ENCODE measurements at places on chromosomes 11 and 22.

DNA sequence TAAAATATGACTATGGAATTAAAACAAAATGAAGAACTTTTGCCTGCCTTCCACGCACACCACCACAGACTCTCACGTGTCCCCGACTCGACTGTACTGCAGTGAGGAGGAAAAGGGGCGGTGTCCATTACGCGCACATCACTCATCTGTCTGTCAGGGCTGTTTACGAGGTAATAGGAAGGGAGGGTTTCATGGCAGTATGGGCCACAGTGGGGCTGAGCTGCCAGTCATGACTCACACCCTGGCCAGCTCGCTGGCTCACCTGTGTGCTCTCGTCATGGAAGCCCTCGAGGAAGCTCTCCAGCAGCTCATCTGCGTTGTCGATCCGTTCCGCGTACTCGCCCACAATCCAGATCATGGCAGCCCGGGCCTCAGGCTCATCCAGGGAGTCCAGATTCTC, 33.5 kb upstream of the RASL10A start:
- DNase-seq: no peak

- DNase-seq: no peak
Observed at GRCh38 chr22:17607891-17608521, 20.5 kb downstream of the ATP6V1E1 start.

GRCh38 chr22:48975886-48976285, 851.8 kb downstream of the BRD1 start:
- no peak for DNase-seq

DNA sequence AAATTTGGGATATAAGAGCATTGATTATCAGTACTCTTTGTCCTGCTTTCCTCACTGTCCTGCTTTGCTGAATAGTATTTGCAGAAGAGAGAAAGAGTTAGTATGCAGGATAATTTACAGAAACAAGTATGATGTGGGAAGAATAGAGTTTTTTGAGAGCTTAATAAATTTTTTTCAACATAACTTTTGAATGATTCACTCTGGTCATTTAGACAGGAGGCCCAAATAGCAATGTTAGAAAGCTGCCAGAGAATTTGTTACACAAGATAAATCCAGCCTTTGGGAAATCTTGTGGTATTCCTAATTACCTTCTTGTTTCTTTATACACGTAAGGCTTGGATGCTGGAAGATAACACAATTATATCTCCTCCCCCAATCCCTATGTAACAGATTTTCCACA, 484.6 kb downstream of the CNTN5 start:
- no peak for DNase-seq

- DNase-seq: no peak
Observed at GRCh38 chr11:93444617-93445073, 98.5 kb downstream of the SMCO4 start.

DNA sequence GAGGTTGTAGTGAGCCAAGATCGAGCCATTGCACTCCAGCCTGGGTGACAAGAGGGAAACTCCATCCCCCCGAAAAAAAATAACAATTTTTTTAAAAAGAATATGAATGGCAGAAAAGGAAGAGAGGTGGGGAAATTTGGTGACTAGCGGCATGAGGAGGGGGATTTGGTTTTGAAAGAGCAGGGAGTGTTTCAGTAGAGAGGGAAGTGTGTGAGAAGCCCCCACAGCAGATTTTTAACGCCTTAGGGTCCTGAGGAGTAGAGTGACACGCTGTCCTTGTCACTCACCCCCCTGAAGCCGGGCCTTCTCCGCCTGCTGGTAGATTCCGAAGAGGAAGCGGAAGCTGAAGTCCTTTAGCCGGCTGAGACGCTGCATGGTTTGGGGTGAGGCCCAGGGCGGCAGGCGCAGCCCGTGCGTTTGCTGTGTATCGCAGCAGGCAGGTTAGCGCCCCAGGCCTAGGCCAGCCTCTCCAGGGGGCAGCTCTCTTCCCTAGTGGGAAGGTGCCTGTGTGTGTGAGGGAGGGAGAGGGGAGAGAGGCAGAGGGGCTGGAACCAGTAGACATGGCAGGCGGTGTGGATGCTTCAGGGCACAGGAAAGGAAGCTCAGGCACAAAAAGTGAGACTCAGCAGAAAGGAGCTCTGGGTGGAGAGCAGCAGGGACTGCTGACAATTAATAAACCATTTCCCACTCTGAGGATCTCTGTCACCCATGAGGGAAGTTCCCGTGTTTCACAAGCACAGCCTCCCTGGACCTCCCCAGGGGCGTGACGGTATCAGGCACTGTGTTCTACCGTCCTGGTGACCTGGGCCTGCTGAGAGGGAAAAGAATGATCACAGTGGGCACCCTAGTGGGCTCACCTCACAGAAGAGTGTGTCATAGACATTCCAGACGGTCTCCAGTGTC, 3.9 kb downstream of the ACP2 start:
- DNase-seq: no peak

GRCh38 chr11:28792856-28793255, 684.7 kb downstream of the METTL15 start:
- no peak for DNase-seq

DNA sequence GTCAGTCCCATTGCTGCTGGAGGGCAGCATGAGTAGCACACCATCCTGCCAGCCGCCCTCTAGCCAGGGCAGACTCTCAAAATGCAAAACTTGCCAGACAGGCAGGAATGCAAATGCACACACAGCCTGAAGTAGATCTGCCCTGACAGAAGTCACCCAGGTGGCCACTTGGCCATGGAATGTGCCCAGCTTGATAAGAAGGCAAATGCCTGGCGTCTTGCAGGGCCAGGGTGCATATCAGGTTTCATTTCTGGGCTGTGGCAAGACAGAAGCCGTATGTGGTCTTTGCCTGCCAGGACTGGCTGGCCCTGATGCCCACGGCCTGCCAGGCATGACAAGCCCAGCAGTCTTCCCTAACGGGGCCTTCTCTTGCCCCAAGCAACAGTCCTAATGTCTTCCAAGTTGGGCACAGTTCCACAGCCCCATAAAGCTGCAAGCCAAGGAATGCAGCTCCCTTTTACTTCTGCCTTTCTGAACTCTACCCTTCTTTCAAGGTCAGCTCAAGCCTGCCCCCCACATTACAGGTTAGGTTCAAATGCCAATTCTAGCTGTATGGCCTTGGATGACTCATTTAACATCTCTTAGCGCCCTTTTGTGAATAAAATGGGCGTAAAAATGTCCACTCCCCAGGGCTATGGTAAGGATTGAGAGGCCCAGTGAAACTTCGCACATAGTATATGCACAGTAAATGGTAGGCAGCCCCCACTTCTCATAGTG, 29.7 kb downstream of the POU2AF3 start:
- no peak for DNase-seq

DNA sequence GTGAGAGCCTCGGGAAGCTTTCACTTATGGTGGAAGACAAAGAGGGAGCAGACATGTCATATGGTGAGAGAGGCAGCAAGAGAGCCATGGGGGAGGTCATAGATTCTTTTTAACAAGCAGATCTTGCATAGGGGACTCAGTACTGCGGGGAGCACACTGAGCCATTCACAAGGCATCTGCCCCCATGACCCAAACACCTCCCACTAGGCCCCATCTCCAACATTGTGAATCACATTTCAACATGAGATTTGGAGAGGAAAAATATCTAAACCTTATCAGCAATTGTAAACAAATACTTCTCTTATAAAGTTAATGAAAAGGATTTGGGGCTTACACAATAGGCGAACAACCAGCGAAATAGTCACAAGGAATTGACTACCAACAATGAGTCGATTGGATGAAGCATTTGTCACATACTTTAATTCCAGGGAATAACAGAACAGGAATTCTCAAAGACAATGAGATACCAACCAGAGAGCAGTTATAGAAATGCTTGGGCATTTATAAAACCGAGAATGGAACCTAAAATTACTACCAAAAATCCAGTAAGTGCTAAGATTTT, 7.3 kb downstream of the DDI1 start:
- DNase-seq: no peak

- DNase-seq: no peak
Observed at GRCh38 chr11:121210445-121211080, 82.0 kb upstream of the SC5D start.

DNA sequence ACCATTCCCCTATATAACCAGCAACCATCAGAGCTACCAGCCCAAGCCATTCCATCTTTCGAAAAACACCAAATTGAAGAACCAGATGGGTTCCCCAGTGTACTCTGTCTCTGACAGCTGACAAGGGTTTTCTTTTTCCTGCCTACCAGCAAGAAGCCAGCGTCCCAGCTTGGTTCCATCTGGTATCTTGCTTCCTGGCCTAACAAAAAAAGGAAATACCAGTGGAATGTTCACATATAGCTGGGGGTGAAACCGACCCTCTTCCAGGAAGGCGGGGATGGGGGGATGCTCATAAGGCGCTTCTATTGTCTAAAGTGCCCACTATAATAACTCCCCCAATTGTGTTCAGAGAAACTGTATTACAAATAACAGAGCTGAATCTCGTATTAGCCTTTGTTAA, 172.3 kb downstream of the LDLRAD3 start:
- no peak for DNase-seq
